ENCODE measurements at places on chromosomes 2 and 18.
A peak's percentile ranks its signal among the peaks of the same experiment; 100 is the strongest.

DNA sequence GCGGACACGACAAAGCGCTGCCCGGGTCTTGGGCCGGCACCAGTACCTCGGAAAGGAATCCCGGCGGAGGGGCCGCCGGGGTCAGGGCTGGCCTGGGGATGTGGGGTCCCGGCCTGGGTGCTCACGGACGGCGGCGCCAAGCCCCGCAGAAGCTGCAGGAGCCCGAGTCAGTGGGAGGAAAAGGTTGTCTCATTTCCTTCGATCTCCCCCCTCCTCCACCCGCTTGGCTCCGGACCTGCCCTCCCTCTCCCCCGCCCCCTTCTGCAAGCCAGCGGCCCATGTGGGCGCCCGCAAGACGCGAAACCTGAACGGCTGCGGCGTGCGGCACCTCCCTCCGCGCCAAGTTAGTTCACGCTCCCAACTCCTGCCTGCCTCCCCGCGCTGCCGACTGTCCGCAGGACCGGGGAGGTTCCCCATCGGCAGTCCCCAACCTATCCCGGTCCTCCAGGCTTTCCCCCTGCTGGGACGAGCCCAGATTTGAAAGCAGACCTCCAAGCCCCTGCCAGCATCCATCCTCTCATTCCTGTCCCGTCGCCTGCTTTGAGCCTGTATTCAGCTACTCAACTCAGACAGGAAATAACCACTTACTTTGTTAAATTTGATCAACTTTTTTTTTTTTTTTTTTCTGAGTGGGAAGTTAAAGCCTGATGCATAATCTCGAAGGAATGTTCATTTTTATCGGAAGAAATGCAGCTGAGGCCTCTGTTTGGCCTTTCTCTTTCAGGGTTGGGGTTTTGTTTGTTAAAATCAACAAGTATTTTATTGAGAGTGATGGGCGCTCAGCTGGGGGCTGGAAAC, at the start of gene EVA1A:
Gene EVA1A, minus strand, starts transcription at position 172 of the 798 bp plus-strand sequence. CDS start 42,799 bp downstream, outside the sequence.
- DNase-seq, result no peak

GRCh38 chr18:13382366-13382953, 163.9 kb downstream of the LDLRAD4 start:
- DNase-seq, result no peak

GRCh38 chr2:167706800-167707199, 540.6 kb downstream of the STK39 start:
- no peak for DNase-seq

GRCh38 chr2:49165662-49166061, 11.3 kb upstream of the FSHR start:
- no peak for DNase-seq

DNA sequence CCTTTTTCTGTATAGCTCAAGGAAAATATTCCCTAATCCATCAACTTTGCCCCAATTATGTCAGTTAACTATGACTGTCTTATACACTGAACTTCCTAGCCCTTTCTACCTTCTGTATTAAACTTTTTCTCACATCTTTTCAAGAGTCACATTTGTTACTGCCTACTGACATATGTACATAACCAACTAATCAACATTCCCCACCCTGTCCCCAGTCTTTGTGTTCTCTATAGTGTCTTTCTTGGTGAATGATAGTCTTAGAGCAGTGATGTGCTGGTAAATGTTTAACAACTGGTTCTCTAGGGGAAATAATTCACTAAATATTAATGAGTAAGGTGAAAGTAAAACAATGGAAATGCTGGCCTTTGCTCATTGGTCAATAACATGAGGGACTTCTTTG, 61.6 kb upstream of the PIK3C3 start:
- no peak for DNase-seq

DNA sequence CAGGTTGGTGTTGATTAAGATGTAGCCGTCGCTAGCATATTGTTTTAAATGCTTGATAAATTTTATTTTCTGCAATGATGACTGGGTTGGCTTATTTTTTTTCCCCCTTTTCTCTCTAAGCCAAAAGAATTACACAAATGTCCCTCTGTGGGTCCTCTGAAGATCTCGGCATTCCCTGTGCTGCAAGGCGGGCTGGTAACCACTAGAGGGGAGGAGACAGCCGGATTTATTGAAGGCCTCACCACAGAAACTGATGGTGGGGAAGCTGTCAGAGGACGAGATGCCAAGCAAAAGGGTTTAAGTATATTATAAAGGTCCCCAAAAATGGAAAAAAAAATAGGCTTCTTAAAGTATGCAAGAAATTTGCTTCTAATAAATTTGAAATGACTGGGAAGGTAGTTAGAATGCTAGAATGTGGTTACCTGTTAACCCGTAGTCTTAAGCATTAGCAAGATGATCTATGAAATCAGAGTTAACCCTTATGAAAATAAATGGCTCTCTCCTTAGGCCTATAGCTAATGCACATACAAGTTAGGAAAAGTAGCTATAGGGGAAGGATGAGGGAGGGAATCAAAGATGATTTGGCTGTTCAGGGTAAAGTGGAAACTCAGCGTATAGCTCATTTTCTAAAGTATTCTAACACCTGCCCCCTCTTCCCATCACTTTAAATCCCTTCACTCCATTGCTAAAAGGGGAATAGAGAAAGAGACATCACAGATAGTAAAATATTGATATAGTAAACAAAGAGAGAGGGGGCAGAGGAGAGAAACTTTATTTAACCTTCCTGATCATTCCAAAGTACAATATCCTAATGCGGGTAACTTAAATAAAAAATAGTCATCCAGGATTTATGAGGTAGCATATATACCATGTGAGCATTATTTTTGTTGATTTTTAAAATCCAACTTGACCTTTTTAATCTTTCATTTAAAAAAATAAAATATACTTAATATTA, 894.5 kb upstream of the POU3F3 start:
- no peak for DNase-seq

- no peak for DNase-seq
Measured at GRCh38 chr18:58756596-58757240, 85.5 kb downstream of the MALT1 start.

DNA sequence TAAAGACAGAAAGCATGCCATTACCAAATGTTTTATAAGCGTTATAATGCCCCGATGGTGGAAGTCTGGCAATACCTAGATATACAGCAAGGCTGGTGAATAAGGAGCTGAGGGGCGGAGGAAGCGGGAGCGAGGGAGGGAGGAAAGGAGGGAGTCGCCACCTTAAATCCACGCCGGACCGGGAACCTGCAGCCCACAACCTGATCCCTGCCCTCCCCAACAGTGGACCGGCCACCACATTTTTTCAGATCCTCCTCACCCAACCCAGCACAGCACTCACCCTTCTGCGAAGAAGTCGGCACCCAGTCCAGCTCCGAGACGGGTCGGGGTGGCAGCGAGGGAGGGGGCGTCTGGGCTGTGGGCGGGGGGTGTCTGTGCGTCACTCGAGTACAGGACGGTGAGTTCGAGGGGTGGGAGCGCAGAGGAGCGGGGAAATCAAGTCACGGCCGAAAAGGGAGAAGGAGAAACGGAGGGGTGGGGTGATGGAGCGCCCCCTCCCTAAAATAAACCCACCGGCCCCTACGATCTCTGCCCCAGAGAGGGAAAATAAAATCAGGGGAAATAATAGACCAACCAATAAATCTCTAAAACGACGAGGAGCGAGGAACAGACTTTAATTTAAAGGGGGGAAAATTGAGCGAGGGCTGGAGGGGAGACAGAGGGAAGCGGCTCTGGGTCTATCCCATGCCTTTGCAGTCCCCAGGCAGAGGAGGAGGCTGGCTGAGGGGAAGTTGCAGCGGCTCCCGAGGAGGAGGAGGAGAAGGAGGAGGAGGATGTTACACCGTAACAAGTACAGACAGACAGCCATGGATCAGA, 96.5 kb upstream of the SERTAD2 start:
- no peak for DNase-seq

DNA sequence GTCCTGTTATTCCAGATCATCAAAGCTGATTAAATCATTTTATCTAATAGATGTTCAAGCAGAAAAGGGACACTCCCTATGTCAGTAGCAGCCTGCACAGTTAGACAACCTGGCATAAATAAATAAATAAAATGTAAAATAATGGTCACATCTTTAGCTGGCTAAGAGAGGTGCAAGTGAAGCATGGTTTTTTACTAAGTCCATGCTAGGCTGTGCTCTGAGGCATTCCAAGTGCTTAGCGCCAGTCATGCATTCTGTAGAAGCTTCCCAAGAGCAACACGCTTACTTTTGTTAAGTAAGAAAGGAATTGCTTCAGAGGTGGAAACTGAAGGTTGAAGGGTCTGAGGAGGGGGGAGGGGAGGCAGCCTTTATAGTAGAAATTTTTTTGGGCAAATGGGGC, 351.2 kb downstream of the CDH2 start:
- DNase-seq, result no peak

- DNase-seq, result no peak
Measured at GRCh38 chr2:180891360-180891759, 89.0 kb upstream of the UBE2E3 start.

- DNase-seq, result no peak
Measured at GRCh38 chr2:234099266-234099665, 48.8 kb downstream of the SPP2 start.

- no peak for DNase-seq
Measured at GRCh38 chr2:105928563-105928962, 183.9 kb downstream of the NCK2 start.

GRCh38 chr18:58687871-58688308, 16.6 kb downstream of the MALT1 start:
- peak; percentile 27 for DNase-seq

DNA sequence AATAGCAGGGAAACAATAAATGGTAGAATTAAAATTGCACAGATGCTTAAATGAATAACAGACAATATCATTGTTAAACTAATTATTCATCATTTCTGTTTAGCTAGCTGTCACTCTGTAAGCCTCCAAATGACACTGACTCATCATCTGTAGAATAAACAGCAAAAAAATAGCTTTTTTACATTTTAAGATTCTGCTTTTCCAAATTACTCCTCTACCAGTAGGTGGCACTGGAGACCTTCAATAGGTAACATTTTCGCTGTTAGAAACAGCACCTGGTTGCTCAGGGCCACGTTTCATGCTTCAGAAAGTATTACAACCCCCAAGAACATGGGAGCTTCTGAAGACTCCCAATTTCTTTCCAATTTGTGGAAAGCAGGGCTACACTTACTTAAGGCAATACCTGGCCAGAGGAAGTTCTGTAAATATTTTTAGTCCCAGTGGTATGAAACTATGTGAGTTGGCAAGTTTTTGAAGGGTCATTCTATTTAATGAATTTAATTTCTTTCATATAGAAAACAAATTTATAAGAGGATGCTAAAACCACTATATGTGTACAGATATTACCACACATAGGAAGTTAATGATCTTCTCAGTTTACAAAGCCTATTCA, 45.4 kb downstream of the TTN start:
- DNase-seq, result no peak
